ENCODE measurements at places on chromosomes 6 and 20.

- DNase-seq, result no peak
Measured at GRCh38 chr6:50816947-50817645, 1.6 kb upstream of the TFAP2B start.

- DNase-seq, result no peak
Measured at GRCh38 chr6:163695414-163695864, 280.9 kb downstream of the QKI start.

- DNase-seq, result no peak
Measured at GRCh38 chr6:154476494-154476893, 34.0 kb downstream of the CNKSR3 start.

GRCh38 chr6:44133003-44133931 is 5.9 kb downstream of the TMEM63B start:
- no peak for DNase-seq

- DNase-seq, result no peak
Measured at GRCh38 chr6:79902046-79902445, 45.3 kb downstream of the ELOVL4 start.

DNA sequence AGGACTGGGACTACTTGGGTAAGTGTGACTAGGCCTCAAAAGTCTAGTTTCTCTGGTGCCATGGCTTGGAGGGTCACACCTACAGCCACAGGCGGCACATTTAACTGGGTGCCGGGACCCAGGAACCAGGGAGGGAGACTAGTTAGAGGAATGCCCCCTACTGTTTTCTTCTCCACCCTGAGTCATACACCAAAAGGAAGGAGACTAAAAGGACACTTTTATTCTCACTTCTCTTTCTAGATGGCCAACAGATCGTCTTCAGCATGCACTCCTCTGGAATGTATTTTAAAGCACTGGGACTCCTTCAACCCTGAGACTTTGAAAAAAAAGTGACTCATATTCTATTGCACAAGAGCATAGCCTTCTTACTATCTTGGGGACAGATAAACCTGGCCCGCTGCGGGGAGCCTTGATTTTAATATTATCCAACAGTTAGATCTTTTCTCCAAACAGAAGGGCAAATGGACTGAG is 33.4 kb downstream of the PLN start:
- DNase-seq, result no peak

DNA sequence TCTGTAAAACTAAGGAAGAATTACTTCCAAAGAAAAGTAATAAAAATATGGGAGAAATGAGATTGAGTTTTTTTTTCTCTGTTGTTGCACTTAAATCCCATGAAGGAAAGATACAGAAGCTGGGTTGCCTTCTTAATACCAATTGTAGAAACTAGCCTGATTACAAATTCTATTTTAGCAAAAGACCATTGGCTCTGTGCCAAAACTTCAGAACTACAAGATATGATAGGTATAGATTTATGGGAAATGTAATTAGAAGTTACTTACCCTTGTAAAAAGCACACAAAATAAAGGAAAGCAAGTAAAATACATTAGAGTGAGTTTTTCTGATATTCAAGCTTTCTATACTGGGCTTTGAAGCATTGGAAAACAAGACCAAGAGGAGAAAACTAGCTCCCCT is 73.5 kb upstream of the SCGN start:
- no peak for DNase-seq

DNA sequence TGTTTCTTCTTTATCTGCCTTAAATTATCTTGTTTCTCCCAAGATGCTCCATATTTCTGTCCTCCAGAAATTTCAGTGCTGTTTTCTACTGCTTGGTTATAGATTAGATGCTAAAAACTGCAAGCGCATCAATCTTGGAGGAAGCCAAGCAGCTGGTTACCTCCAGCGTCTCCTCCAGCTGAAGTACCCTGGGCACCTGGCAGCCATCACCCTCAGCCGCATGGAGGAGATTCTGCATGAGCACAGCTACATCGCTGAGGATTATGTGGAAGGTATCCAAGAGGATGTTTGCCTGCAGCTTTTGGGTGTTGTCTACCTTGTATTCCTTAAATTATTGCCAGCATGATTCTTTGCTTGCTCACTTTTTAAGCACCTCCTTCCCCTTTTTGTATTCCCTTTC is 3.8 kb downstream of the ACTR5 start:
- DNase-seq, result no peak

DNA sequence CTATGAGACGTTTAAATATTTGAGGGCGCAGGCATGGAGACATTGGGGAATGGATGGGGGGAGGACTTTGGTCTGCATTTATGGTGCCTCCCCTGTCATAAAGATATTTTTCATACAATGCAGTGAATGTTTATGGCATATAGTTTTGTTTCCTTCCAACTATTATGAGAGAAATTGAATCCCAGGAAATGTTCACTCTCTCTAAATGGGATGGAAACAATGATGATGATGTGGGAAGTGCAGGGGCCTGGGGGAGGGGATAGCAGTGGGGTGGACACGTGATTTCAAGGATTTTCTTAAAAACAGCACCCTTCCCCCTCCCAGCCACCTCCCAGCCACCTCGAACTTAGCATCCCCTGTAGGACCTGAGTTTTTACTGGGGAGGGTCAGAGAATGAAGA is 69.9 kb downstream of the TOX2 start:
- DNase-seq, result no peak

GRCh38 chr6:6221787-6222535 is 98.5 kb downstream of the F13A1 start:
- no peak for DNase-seq

DNA sequence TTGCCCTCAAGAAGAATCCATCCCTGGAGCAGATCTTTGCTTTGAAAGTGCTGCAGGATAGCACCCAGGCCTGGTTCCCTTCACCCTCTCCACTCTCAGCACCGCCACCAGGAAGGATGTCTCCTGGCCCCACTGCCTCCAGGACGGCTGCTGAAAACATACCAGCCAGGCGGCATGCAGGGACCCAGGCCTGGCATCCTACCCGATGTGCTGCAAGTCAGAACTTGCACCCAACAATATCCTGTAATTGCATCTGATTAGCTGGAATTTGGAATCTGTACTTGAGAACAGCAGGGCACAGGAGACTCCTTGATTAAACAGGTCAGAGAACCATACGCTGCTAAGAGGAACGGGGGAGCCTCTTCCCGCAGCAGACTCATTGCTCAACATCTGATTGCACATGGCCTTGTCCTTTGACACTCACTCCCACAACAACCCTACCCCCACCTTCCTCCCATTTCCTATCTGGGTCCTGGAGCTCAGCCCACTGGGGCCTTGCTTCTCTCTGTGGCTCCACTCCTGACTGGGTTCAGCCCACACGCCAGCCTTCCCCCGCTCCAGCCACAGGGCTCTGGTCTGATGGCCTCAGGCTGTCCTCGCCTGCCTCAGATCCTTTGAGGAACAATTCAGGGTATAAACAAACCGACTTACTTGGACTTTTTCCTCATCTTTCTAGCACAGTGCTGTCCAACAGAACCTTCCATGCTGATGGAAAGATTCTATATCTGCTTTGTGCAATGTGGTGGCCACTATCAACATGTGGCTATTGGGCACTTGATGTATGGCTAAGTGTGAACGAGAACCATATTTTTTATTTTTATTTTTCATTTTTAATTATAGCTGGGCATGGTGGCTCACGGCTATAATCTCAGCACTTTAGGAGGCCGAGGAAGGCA is 78.0 kb downstream of the FGD2 start:
- no peak for DNase-seq

- no peak for DNase-seq
Measured at GRCh38 chr6:11069760-11070159, 23.9 kb upstream of the SMIM13 start.

DNA sequence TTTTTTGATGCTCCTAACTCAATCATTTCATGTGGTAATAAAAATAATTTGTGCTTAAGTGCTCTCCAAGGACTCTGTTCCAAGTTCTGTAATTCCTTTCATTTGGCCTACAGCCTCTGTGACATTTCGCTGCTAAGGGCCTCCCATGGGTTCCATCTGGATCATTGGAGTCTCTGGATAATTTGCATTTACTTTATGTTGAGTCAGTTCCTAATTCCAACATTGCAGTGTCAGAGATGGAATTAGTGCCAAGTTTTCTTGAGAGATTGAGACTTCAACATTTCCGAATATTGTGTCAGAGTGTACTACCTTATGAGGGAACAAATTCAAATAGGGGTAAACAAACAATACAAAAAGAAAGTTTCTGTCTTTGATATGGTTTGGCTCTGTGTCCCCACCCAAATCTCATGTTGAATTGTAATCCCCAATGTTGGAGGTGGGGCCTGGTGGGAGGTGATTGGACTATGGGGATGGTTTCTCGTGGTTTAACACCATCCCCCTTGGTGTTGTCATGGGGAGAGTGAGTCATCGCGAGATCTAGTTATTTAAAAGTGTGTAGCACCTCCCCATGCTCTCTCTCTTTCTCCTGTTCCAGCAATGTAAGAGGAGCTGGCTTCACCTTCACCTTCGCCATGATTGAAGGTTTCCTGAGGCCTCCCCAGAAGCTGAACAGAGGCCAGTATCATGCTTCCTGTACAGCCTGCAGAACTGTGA is 244.1 kb upstream of the TBX18 start:
- no peak for DNase-seq

DNA sequence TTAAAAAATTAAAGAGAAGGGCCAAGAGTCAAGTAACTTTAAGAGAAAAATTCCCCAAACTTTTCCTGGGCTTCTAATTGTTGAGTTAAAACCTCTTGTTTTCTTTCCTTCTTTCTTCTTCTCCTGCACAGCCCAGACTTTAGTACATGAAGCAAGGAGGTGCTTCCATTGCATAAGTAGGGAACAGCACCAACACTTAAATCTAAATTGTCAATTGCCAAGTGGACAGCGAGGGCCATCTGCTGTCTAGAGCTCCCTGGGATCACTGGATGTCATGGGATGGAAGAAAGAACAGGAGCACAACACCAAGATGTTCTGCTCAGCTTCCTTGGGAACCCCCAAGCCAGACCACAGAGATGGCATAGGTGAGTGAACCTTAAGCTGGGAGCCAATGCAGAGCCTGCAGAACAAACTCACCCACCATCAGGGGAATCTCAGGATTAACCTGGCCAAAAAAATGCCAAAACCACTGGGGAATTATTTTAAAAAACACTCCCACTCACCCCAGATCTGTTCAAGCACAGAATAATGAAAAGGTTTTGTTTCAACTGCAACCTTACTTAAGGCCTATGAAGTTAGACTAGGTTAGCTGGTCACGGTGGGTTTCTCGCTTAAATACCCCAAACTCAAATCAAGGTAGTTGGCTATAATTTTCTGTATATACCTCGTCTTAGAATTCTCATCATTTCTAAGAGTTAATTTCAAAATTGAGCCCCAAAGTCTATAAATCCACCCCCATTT is 67.8 kb downstream of the TNFRSF21 start:
- DNase-seq, result no peak

DNA sequence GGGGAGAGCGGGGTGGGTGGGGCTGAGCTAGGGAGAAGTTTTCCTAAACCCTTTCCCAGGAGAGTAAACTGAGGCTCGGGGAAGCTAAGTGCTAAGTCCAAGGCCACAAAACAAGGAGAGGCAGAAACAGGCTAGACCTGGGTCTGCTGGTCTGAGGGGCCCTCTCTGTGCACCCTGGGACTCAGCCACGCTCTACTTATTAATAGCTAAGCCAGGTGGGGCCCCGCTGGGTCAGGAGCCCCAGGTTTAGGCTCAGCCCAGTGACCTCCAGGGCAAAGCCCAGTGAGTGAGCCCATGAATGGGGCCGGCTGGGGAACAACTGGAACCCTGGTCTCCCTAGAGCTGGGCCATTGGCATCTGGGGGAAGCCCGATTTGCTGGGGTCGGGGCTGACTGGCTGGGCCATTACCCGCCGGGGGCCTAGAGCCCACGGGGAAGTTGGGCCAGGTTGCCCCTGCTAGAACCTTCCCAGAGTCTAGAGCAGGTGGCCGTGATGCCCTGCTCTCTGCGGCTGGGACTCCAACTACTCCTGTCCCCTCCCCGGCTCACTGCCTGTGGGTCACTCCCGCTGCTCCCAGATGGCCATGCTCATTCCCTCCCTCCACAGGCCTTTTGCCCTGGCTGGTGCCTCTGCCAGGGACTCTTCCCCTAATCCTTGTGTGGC is 24.1 kb upstream of the NOL4L start:
- DNase-seq, result no peak

DNA sequence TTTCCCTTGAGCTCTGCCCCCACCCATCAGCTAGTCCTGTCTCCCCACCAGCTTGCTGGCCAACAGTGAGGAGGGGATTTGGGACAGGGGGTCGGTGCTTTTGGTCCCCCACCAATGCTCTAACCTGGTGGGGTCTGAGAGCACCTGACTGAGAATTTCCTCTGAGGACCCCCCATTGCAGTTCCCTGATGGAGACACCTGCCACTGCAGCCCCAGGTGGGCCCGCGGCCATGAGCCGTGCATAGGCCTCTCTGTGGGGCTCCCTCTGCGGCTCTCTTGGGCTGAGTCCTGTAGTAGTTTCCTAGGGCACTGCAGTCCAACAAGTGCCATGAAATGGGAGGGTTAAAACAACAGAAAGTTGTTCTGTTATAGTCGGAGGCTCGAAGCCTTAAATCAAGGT is 172.2 kb upstream of the SNX9 start:
- DNase-seq, result no peak

DNA sequence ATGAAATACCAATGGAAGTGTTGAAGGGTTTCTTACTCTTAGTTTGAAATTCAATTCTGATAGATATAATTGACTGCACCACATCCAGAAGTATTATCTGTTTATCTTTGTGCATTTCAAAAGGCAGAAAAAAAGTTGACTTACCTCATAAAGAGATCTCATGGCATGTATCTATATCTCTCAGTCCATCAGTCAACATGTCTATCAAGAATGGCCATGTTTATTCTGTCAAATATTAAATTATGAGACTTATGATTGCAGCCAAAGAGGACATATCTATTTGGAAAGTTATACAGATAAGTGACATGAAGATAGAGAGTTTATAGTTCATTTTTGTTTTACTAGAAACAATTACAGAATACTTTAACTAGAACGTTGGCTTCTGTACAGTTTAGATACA is 277.8 kb downstream of the KHDC1L start:
- no peak for DNase-seq

DNA sequence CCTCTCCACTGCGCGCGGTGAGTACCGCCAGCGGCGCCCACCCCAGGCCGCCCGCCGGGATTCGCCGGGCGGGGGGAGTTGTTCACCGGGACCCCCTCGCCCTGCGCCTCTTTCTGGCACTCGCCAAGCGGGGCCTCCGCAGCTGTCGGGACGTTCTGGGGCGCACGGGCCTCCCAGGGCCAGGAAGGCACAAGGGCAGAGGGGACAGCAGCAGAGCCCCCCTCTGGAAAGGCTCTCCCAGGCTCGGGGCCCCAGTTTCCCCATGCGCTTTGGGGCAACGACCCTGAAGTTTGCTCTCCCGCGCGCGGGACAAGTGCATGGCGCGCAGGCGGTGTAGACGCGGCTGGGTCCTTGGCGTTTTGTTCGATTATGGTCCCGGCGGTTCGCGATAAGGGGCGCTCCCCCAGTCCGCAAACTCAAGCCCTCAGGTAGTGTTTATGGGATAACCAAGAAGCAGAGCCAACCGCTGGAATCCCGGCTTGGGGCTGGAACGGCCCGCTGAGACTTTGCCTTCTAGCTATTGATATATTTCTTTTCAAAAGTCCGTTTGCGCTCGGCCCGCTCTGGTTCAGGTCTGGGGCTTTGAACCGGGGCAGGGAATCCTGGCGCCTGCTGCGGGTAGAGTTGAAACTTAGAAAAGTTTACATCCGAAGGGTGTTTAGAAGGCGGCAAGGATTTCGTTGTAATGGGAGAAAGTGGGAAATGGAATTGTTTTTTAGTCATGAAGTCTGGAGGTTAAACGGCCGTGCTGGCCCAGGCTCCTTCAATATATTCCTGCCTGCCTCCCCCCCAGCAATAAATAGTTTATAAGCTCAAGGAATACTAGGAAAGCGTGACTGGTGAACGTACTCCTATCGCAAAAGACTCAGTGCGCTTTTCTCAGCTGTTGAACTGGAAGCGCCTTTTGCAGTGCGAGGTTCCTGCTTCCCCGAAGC is 595 bp downstream of the EYA2 start:
- DNase-seq, result no peak

- DNase-seq, result no peak
Measured at GRCh38 chr6:2545383-2546038, 205.2 kb downstream of the MYLK4 start.
